ENCODE measurements at places on chromosomes 1 and 21.

GRCh38 chr1:102578804-102579203 is 529.5 kb downstream of the COL11A1 start:
- no peaks in the 10 kb centered on the region for H3K4me1 ChIP-seq
- H3K36me3 ChIP-seq: no peaks in the 10 kb centered on the region
- no peaks in the 10 kb centered on the region for H3K27me3 ChIP-seq
- no peak for DNase-seq
- H3K4me3 ChIP-seq: no peak overlapping the region

DNA sequence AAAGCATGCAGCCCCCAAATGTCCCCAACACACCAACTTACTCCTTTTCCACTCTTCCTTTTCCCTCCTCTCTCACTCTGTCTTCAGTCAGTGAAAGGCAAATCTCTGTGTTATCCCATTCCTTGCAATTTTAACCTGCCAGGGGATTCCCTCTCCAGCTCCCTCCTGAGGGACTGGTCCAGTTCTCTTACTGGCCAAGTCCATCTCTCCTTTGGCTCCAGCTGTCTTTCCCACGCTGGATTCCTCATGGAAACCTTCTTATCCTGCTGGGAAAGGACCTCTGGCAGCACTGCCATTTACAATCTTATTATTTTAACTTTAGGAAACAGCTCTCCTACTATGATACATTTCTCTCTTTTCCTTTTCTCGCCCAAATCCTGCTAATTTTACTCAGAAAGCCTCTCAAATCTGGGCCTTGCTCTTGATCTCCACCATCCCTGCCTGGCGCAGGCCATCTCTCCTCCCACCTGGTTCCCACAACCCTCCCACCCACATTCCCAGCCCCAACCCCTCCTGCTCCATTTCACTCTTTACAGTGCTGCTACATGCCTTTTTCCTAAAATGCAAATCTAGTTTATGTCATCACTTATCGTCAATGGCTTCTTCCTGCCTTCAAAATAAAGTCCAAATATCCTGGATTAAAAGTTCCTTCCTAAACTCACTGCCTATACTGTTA is 72.7 kb upstream of the CNN3 start:
- peaks cover 16% of the 10 kb centered on the region for H3K4me1 ChIP-seq

DNA sequence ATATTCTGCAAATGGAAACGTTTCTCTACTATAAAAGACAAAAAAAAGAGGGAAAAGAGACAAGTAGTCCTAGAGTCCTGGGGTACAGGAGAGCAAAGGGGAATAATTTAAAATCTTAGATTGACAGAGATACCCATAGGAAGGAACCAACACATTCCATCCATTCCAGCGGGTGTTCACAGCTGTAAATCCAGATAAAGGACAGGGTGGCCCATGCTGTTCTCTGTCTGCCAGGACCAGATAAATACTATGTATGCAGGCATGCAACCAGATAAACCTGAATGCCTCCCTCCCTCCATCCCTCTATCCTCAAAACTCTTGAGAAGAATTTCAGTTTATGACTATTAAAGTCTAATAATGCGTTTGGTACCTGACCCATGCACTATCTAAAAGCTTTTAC is 131.8 kb downstream of the PTPN14 start:
- peak; percentile 52 for DNase-seq
- no peaks in the 10 kb centered on the region for H3K27me3 ChIP-seq
- H3K27ac ChIP-seq: peak overlapping the region; percentile 54
- 0 out of 2 replicates have a peak, but pooled peaks cover 5% of the 10 kb centered on the region for H3K36me3 ChIP-seq

GRCh38 chr1:95974586-95974985 is 740.6 kb downstream of the RWDD3 start:
- H3K36me3 ChIP-seq: no peaks in the 10 kb centered on the region
- H3K27ac ChIP-seq: no peak overlapping the region
- no peak for DNase-seq
- H3K4me1 ChIP-seq: no peaks in the 10 kb centered on the region

DNA sequence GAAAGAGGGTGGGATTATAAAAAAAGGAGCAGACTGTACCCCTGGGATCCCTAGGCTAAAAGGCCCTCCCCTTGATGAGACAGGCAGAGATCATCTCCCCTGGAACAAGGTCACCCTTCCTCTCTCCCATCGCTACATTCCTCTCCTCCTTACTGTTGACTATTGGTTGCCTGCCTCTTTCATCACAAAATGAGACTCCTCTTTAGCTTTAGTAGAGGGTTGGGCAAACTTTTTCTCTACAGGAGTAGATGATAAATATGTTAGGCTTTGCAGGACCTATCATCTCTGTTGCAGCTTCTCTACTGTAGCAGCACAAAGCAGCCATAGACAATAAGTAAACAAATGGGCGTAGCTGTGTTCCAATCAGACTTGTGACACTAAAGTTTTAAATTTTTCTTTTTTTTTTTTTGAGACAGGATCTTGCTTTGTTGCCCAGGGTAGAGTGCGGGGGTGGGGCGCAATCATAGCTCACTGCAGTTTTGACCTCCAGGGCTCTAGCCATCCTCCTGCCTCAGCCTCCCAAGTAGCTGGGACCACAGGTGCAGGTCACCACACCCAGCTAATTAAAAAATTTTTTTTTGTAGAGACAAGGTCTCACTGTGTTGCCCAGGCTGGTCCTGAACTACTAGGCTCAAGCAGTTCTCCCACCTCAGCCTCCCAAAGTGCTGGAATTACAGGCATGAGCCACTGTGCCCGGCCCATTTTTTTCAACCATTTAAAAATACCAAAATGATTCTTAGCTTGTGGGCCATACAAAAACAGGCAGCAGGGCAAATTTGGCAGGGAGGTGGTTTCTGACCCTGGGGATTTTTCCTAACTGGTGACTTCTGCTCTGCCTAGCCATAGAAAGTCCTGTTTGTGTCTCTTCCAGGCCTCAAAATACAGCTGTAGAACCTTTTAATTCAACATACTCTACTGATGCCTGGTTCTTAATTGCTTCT is 15.1 kb downstream of the MCL1 start:
- H3K27ac ChIP-seq: no peak overlapping the region
- H3K27me3 ChIP-seq: no peaks in the 10 kb centered on the region
- H3K36me3 ChIP-seq: peaks cover 8% of the 10 kb centered on the region
- peaks cover 65% of the 10 kb centered on the region for H3K4me1 ChIP-seq
- no peak overlapping the region for H3K4me3 ChIP-seq

DNA sequence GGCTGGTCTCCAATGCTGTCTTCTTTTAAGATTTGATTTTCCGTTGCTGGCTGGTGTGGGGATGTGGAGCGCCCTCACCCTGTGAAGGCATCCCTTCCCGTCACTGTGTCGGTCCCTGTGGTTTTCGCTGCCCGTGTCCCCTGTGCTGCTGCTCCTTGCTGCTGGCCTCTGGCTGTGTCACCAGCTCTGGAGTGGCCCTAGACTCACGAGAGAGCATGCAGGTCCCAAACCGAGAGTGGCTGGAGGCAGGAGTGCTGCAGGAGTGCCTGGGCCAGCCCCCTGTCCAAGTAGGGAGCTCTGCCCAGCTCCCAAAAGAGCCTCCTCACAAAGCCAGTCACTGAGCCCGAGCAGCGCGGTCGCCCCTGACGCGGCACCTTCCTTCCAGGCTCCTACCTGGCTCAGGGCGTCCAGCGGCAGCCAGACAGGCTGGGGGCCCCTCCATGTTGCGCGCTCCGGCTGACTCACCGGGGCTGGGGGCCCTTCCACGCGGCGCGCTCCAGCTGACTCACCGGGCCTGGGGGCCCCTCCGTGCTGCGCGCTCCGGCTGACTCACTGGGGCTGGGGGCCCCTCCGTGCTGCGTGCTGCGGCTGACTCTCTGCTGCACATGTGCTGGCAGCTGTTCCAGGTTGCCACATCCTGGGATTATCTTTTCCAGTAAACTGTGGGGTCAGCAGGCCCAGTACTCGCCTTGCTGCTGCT is 106.7 kb upstream of the COL6A1 start:
- H3K4me3 ChIP-seq: peak overlapping the region; percentile 13
- peak overlapping the region; percentile 45 for H3K27ac ChIP-seq
- H3K36me3 ChIP-seq: peaks cover 2% of the 10 kb centered on the region
- H3K27me3 ChIP-seq: no peaks in the 10 kb centered on the region

DNA sequence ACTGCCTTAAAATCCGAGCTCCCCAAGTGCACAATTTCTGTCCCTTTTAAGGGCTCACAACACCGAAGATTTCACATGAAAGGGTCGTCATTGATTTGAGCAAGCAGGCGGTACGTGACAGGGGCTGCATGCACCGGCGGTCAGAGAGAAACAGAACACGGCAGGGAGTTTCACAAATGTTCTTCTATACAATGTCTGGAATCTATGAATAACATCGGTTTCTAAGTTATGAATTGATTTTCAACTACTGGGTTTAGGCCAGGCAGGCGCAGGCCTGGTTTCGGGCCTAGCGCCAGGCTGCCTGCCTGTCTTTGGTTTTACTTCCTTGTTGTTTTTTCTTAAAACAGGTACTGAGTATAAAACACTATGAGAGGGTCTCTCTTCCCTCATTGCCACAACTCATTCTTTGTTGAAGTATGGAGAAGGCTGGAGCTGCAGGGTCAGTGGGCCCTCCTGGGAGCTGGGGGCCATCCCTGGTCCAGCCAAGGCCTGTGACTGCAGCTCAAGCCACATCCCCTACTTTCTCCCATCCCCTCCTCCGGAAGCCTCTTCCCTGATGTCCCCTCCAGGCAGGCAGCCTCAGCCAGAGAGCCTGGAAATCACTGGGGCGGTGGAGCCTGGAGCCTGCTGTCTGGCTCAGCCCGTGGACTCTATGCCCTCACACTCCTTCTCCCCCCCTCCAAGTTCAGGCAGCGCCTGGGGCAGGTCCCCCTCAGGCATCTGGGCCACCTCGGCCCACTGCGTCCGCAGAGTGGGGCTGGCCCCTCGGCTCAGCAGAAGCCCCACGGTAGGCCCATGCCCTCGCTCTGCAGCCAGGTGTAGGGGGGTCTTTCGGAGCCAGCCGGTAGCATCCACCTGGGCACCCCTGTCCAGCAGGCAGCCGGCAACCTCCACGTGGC is 2.4 kb downstream of the ANKRD65 start:
- H3K4me3 ChIP-seq: no peak overlapping the region
- peaks cover 7% of the 10 kb centered on the region for H3K4me1 ChIP-seq
- no peaks in the 10 kb centered on the region for H3K27me3 ChIP-seq
- H3K36me3 ChIP-seq: no peaks in the 10 kb centered on the region
- DNase-seq: no peak
- H3K27ac ChIP-seq: no peak overlapping the region

DNA sequence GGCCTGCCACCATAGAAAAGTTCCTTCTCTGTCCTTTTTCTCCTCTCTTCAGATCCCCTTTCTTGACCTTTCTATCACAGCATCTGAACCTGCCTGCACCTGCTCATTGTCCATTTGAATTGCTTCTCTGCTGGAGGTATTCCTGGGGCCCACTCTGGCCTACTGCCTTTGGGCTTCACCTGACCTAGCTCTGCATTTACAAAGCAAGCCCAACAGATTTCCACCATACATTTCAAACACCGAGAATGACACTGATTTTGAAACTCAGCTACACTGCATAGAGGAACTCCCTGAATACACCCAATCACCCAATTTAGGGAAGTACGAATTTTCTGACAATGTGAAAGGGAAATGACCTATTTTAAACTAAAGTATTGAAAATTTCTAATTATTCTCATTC is 284.5 kb upstream of the USP25 start:
- H3K27me3 ChIP-seq: no peaks in the 10 kb centered on the region
- H3K4me1 ChIP-seq: no peaks in the 10 kb centered on the region
- no peak overlapping the region for H3K27ac ChIP-seq
- no peak overlapping the region for H3K4me3 ChIP-seq
- H3K36me3 ChIP-seq: no peaks in the 10 kb centered on the region

- no peaks in the 10 kb centered on the region for H3K36me3 ChIP-seq
- DNase-seq: no peak
- H3K27ac ChIP-seq: no peak overlapping the region
- no peak overlapping the region for H3K4me3 ChIP-seq
- H3K27me3 ChIP-seq: no peaks in the 10 kb centered on the region
These were observed 1205.3 kb upstream of the ADGRL4 start for GRCh38 chr1:80211691-80212380.

- no peaks in the 10 kb centered on the region for H3K27me3 ChIP-seq
- DNase-seq: no peak
- no peak overlapping the region for H3K4me3 ChIP-seq
- no peaks in the 10 kb centered on the region for H3K36me3 ChIP-seq
- no peaks in the 10 kb centered on the region for H3K4me1 ChIP-seq
- no peak overlapping the region for H3K27ac ChIP-seq
These were observed 73.1 kb upstream of the ACTRT2 start for GRCh38 chr1:2948001-2948750.

GRCh38 chr1:82423174-82423815 is 622.6 kb downstream of the ADGRL2 start:
- no peak overlapping the region for H3K27ac ChIP-seq
- no peaks in the 10 kb centered on the region for H3K36me3 ChIP-seq
- H3K27me3 ChIP-seq: no peaks in the 10 kb centered on the region
- DNase-seq: no peak

DNA sequence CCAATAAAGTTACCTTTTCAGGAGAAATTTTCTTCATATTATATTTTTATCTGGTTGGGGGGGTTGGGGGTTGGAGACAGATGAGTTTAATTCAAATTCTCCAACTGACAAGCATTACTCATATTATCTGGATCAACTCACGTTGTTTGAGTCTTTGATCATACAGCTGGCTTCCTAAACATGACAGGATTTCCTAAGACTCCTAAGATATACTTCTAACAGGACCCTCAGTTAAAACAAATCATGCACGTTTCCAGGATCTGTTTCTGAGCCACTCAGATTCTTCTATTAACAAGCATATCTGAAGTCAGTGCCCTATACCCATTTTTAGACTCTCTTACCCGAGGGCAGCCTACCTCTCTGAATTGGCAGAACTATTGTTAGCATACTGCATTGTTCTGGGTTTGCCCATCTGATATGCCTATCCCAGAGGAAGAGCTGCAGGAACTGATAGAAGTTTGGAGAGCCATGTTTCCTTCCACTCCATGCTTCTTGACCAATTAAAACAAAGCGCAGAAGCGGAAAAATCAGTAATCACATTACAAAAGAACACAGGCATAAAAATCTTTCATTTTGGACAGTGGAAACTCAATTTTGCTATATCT is 653.9 kb downstream of the LTN1 start:
- H3K4me3 ChIP-seq: no peak overlapping the region
- no peaks in the 10 kb centered on the region for H3K36me3 ChIP-seq
- no peak overlapping the region for H3K27ac ChIP-seq
- H3K4me1 ChIP-seq: no peaks in the 10 kb centered on the region
- no peaks in the 10 kb centered on the region for H3K27me3 ChIP-seq

GRCh38 chr1:10796029-10796944 is at the start of gene CASZ1:
TSS of gene CASZ1 (minus strand) at chr1:10796646. CDS start at chr1:10693889, 102,757 bp downstream.
- peaks cover 91% of the 10 kb centered on the region for H3K27me3 ChIP-seq
- peaks cover 18% of the 10 kb centered on the region for H3K4me1 ChIP-seq
- peak within 1 kb of the TSS; percentile 41 for H3K4me3 ChIP-seq
- no peak within 1 kb of the TSS for H3K27ac ChIP-seq
- DNase-seq: peak; percentile 70
- no peaks in the 10 kb centered on the region for H3K36me3 ChIP-seq

Data from SJSA1 (cell line).